CD8-positive, alpha-beta memory T cell (primary cell): ENCODE measurements at places on chromosomes 3 and 15.

GRCh38 chr3:43699864-43700263 is 9.1 kb downstream of the ABHD5 start:
- no peak for DNase-seq

DNA sequence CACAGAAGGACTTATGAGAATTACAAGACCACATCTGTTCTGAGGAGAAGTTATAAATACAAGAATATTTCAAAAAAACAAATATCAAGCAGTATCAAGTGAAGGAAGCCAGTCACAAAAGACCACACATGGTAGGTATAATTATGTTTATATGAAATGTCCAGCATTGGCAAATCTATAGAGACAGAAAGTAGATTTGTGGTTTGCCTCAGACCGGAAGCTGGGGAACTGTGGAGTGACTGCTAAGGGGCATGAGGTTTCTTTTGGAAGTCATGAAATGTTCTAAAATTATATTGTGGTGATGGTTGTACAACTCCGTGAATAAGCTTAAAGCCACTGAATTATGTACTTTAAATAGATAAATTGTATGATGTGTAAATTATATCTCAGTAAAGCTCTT is 136.9 kb downstream of the FRMD5 start:
- no peak for DNase-seq

GRCh38 chr3:69370156-69370883 is 15.6 kb downstream of the FRMD4B start:
- DNase-seq, result peak; percentile 11

DNA sequence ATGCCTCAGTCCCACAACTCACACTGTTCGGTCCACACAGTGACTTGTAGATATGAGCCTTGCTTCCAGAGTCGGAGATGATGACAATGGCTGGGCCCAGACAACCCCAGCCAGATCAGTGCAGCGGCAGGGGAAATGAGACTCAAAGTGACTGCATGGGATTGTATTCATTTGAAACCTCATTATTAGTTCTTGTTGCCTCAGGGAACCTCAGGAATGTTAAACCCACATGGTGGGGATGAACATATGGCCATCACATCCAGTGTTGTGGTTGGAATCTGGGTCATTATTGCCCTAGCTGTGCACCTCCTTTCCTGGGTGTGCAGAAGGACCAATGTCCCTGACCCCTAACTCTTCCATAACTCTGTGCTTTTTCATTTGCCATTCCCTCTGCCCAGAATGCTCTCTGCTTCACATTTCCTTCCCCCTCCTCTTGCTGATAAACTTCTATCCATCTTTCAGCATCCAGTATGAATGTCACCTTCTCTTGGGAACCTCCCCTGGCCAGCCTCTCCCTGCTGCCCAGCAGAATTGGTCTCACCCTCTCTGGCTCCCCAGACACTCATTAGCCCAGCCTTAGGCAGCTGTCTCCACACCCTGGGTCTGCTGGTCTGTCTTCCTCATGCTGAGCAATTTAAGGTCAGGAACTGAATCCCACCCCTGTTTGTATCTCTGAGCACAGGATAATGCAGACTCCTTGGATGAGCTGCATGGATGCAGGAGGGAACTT is 67.0 kb upstream of the TNFAIP8L3 start:
- no peak for DNase-seq

DNA sequence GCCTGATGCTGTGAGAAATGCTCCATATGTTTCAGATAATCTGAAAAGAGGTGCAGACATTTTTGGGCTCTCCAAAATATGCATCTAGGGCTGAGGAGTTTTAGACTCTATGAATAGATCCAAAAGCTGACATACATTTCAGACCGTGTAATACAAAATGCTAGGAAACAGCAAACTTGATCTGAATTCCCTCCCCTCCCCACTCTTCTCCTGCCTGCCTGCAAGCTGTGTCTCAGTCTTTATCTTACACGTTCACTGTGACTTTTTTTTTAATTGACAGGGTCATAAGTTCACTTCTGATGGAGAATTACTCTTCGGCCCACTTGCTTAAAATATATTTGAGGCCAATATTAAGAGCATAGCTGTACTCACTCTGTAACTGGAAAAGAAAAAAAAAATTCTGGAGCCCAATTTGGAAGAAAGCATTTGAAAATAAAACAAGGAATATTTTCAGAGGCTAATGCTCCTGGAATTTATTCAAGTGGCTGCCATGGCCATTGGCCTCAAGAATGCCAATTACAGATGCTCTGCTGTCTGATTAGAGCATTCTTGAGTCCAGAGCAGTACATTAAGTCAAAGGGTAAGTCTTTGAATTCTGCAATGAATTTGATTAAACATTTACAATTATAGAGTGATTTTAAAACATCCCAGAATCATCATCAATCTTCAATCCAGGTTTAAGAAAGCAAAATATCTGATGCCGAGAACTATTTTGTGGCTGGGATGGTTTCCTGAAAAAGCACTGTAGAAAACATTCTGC is 146.2 kb upstream of the SEMA6D start:
- no peak for DNase-seq

DNA sequence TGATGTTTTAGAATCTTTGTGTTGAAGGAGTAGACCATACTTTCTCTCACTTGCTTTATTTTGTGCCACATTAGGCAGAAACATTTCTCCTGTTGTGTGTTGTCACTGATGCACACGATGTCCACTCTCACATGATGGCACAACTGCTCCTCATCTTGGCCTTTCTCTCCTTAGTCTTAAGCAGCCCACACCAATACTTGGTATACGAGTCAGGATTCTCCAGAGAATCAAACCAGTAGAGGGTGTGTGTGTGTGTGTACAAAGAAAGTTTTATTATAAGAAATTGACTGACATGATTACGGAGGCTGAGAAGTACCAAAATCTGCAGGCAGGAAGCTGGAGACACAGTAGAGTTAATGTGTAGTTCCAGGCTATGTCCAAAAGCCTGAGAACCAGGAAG is 187.1 kb downstream of the ALCAM start:
- no peak for DNase-seq

- DNase-seq, result no peak
Measured at GRCh38 chr3:62144482-62144881, 228.9 kb downstream of the FEZF2 start.

DNA sequence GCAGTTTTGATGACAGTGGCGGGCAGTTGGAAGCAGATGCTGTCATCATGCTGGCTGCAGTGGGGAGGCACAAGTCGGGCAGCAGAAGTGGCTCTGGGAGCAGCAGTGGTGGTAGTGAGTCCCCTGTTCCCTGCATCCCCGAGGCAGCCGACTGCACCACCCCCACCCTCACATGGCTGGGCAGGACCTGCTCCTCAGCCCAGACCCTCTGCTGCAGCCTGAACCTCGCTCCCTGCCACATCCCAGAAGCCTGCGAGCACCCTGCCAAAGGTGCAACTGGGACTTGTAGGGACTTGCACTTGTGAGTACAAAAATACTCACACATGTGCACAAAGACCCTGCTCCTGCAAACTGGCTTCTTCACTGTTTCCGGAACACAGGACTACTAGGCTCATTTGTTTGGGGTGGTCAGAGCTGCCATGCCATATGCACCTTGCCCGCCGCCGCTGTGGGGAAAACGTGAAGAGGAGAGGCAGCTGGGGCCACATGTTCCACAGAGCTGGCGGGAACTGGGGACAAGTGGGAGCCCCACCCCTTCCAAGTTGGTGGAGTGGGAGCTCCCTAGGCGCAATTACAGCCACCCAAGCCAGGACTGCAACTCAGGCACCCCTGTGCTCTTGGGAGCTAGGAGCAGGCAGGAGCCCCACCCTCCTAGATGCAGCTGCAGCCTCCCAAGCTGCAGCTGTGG is 2.2 kb downstream of the JMJD7 start:
- no peak for DNase-seq

GRCh38 chr3:160291290-160291908 is 66.2 kb downstream of the C3orf80 start:
- no peak for DNase-seq
